Kasumi-1 (cell line): ENCODE measurements at places on chromosomes 7 and 10.

GRCh38 chr10:71332466-71332865, 13.4 kb downstream of the SLC29A3 start:
- no peak for DNase-seq

- DNase-seq: no peak
Observed at GRCh38 chr10:3741688-3742461, 43.1 kb downstream of the KLF6 start.

- DNase-seq: no peak
Observed at GRCh38 chr10:15254808-15255648, 86.5 kb upstream of the NMT2 start.

- DNase-seq: no peak
Observed at GRCh38 chr7:22845221-22845834, 22.7 kb upstream of the TOMM7 start.

GRCh38 chr7:45653209-45653907, 79.2 kb downstream of the ADCY1 start:
- DNase-seq: no peak

GRCh38 chr7:88184848-88185304, 35.0 kb downstream of the SRI start:
- DNase-seq: peak; percentile 21

DNA sequence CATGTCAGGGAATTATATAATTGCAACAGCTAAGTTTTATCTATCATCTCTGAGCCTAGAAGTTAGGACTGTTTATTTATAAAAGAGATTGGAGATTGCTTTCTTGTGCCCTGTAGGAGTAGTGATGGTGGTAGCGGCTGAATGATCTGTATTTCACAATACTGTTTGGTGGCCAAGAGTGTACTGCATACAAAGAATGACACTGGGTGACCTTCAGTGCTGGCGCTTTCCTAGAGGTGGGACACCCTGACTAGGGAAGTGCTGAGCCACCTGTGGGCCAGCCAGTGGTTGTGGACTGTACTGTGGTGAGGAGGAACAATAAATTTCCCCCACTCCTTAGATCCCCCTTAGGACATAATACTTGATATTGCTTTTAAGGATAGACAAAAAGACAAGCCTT, 53.0 kb downstream of the COPG2 start:
- DNase-seq: no peak

DNA sequence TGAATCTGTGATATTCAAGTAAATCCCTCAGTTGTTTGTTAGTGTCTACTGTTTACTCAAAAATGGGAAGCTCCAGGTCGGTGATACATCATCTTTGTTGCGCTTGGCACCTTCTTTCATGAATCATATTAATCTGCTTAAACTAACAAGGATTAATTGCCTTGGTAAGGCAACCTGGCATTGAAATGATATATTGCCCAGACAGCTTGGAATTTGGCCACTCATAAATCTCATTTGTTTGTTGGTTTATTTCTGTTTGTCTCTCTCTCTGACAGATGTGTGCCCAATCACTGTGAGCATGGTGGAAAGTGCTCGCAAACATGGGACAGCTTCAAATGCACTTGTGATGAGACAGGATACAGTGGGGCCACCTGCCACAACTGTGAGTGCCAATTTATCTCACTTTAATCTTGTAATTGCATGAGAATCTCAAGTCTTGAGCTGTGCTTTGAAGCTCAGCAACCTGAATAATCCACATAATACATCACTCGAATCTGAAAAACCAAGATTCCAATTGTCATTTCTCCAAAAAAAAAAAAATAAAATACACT, 1104.8 kb upstream of the C7orf33 start:
- no peak for DNase-seq

- DNase-seq: no peak
Observed at GRCh38 chr10:69875856-69876255, 74.2 kb downstream of the COL13A1 start.

- DNase-seq: no peak
Observed at GRCh38 chr10:117674646-117675045, 132.1 kb downstream of the EMX2 start.

DNA sequence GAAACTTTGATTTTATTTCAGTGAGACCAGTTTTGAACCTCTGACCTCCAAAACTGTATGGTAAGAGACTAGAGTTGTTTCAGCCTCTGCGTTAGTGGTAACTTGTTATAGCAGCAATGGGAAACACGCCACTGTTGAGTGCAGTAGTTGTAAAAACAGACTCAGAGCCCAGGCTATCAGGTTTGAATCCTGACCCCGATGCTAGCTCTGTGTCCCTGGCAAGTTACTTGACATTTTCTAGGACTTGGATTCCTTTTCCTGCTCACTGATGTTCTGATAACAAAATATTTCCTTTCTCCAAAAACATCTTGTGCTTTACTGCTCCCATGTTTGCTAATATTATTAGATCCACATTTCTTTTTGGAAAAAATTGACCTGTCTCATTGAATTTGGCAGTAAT, 131.0 kb downstream of the PLXDC2 start:
- no peak for DNase-seq

- no peak for DNase-seq
Observed at GRCh38 chr7:106916679-106917078, 51.6 kb downstream of the PIK3CG start.

GRCh38 chr10:21458126-21458871, 67.2 kb downstream of the SKIDA1 start:
- no peak for DNase-seq

DNA sequence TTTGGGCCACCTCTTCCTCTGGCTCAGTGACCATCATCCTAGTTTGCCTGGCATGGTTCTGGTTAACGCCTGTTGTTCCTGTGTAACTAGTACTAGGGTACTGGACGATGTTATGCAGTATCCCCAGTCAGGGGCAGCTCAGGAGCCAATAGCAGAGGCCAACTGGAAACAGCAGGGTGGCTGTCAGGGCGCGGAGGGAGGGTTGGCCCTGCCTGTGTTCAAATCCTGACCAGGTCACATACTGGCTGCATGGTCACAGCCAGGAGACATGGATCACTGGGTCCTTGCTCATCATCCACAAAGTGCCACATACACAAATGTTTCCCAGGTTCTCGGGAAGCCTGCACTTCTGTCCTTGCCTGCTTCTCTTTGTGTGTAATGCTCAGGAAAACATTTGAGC, 12.3 kb upstream of the RBP3 start:
- no peak for DNase-seq

DNA sequence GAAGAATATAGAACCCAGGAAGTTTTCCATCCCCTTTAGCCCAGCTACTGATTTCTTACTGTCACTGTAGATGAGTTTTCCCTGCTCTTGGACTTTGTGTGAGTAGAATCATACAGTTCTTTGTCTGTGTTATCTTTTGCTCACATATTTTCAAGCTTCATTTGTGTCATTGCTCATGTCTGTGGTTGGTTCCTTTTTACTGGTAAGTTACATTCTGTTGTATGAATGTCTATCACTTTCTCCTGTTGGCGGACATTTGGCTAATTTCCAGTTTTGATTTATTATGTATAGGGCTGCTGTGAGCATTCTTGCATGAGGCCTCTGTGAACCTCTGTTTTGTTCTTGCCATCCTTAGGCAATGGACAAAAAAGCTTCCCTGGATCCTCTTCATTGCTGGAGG, 5.3 kb downstream of the GLRX3 start:
- no peak for DNase-seq

DNA sequence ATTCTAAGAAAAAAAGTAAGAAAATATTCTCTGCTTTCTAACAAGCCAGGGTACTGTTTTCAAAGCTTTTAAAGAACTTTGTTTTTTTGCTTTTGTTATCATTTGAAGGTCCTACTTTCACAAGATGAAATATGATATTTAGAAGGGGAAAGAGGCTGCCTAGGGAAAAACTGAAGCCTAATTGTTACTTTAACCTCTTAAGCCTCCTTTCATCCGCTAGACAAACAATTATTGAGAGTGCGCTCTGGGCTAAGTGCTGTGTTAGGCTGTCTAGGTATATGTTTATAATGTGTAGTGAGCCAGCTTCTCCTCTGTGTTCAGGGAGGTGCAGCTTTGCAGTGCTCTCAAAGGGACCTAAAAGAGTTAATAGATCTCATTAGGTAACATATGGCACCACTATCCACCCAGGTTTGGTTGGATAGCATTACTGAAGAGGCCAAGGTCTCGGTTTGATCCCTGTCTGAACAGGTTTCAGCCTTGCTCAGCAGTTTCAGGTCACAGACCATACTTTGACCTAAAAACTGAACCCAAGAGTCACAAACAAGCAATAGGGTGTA, 17.9 kb downstream of the PDK4 start:
- DNase-seq: no peak

DNA sequence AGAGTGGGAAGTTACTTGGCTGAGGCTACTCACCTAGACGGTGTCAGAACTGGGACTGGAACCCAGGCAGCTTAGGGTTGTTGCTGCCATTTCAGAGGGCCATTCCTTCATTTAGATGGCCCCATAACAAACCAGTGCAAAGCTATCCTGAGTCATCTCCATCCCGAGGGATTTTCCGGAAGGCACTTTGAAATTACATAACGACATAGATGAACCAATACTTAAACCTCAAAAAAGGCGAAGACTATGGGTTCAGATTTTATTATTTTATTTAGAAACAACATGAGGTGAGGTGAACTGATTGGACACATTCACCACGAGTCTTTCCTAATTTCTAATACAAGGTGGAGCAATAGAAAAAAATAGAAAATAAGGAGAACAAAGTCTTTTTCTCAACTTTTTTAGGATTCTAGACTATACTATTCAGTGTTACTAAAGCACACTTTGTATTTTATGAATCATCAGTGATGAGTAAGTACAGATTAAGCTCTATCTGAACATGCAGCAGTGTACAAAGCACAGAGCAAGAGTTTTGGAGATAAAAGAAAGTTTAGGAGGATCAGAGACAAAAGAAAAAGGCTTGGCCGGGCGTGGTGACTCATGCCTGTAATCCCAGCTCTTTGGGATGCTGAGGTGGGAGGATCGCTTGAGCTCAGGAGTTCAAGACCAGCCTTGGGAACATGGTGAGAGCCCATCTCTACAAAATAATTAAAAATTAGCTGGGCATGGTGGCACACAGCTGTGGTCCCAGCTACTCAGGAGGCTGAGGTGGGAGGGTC, 79.5 kb upstream of the SVIL start:
- DNase-seq: no peak

- DNase-seq: no peak
Observed at GRCh38 chr10:78148961-78149612, 115.4 kb downstream of the RPS24 start.

DNA sequence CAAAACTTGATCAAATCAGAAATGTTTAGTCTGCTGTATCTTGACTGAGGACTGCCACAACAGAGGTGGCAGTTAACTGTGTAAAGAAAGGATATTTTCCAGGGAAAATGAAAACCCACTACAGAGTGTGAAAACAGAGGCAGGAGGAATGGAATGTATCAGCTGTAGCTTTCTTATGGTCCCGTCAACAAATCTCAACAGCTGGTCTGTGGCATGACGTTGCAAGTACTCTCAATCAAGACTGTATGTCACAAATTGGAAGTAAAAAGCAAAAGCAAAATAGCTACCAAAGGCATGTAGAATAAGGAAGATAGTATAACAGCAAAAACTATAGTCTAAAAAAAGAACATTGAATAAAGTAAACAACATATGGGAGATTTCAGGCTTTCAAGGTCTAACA, 123.5 kb downstream of the KMT2C start:
- no peak for DNase-seq

- DNase-seq: no peak
Observed at GRCh38 chr7:82534684-82535083, 91.1 kb upstream of the CACNA2D1 start.

DNA sequence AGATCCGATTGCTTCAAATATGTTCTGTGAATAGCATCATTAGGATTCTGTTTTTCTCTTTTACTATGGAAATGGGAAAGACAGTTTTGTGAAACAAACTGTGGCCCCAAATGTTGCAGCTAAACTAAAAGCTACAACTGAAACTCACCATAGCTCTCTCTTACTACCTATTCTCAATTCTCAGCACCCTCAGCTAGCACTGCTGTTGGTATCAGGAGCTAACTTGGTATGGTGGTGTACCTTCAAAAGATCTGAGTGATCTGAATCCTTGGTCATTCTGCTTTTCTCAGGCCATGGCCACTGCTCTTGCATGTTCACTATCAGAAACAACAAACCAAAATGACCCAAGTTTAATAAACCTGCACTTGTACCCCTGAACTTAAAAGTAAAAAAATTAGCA, 1208.0 kb downstream of the SORCS1 start:
- DNase-seq: no peak

DNA sequence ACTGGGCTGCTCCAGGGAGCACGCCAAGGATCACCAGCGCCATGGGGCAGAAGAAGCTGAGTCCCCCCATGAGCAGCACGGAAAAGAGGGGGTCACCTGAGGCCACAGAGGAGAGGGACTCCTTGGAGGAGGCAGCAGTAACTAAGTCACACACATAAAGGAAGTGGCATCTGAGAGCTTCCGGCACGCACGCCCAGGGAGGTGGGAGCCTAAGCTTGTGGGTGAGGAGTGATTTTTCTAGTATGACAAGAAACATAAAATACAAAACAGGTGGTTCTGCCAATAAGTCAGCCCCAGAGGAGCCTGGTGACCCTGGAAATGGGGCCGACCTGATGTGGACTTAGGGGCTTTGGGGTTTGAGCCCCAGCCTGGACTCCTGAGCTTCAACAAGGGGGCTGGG, 60.8 kb downstream of the CARD11 start:
- peak; percentile 2 for DNase-seq

GRCh38 chr10:88541116-88541626, 41.9 kb downstream of the RNLS start:
- no peak for DNase-seq

DNA sequence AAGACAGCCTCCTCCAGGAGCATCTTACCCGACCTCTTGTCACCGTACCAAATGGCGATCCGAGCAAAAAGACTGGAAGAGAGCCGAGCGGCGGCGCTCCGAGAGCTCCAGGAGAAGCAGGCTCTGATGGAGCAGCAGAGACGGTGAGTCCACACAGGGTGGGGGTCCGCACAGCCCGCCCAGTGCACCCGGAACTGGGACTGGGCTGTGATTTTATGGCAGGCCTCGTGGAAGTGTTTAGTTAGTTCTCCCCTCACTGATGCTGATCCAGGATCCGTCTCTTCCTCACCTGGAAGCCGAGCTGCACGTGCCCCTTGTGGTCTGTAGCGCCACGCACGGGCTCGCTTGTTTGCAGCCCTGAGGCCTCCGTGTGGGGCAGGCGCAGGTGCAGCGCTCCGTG, 19.6 kb downstream of the LRRC27 start:
- no peak for DNase-seq

DNA sequence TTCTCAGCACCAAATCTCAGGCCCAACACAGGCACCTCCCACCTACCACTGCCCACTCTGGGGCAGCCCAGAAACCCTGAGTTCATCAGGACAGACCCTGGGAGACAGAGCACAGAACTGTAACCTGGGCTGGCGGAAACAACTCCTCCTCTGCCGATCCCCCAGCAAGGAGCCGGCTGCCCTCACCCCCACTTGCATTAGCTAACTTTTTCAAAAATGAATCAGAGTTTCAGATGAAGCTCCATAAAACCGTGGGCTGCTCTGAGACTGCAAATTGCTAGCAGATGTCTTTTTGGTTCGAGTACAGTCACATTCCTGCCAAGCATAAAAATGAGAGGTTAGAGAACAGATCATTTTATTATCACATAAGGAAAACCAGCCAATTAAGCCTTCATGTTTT, 93.4 kb upstream of the PARD3 start:
- no peak for DNase-seq
